ENCODE measurements at places on chromosomes 2 and 18.

DNA sequence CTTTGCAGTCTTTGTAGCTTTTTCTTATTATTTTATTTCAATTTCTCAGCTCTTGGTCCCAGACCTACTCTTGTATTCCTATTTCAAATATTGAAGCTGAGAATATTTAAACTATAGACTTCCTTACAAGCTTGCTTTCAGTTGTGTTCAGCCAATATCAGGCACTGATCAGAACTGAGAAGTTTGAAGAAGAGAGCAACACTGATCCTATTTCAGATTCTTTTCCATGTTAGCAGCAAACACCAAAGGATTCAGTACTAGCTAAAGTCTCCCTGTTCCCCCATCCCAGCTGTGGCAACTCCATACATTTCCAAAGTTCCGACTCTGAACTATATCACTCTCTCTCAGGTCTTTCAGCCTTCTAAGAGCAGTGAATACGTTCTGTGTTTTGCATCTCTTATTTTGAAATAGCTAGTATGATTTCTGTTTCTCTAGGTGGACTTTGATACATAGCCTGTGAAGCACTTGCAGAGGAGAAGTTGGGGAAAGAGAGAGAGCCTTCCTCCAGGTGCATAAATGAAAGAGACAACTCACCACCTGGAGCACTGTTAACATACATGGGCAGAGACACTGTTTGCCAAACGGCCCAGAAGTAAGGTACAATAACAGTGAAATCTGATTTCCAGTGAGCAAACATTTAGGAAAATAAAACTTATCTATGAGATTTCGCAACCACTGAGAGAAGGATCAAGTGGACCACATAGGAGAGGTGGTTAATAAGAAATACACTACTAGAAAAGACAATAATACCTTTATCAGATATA is 135.0 kb upstream of the ZNF804A start:
- DNase-seq, result no peak

DNA sequence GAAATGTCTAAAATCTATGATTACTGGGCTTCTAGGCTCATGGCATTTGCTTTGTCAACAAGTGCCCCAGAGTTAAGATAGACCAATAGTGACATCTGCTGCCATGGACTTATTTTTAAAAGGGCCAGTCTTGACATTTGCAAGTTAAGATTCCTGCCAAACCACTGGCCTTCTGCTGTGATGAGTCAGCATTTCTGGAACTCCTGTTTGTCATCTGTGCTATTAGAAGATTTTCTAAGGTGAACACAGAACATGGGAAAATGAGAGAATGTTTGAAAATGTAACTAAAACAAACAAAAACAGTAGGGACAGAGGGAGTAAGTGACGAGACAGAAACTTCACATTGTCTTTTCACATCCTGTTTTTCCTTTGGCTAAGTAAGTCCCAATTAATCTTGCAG is 93.7 kb upstream of the WDR75 start:
- DNase-seq, result peak; percentile 43

DNA sequence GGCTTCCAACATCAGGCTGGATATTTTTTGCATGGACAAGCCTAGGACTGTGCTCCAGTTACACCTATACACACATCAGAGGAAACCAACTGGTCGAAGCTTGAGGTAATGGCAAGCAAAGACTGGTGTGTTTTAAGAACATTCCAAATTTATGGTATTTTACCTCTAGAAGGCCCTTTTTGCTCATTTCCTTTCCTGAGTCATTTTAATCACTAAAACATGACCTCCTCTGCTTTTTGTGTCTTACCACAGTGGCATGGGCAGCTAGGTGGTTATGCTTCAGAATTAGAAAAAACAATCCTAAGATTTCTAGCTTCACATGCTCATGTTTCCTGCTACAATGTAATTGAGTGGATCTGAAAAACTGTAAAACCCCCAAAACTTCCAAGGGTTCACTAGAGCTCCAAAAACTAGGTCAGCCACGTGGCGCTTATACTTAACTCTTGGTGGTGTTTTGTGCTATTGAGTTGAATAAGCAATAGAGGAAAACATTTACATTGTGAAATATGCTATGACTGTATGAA is 30.6 kb upstream of the CHRNA1 start:
- DNase-seq, result no peak

DNA sequence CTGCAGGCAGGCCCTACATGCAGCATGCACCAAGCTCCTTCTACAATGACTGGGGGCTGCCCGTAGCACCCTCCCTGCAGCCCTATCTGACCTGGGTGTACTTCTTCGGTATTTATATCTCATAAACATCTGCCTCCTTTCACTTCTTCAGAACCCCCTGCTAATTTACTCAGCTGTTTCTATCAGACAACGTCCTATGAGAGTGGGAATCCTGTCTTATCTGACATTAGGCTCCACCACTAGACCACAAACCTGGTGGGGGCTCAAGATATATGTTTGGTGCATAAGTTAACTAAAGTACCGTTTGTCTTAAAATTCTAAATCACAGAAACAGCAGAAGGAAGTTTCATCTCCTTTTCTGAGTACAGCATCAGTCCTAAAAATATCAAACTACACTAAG is 10.6 kb downstream of the HSBP1L1 start:
- DNase-seq, result no peak

All from lower leg skin (tissue), 4 donors.